ENCODE measurements at places on chromosomes 6 and 20.

- DNase-seq = no peak
Observed at GRCh38 chr6:105753207-105753606, 332.9 kb upstream of the PRDM1 start.

- no peak for DNase-seq
Observed at GRCh38 chr6:41175084-41175483, 12.2 kb upstream of the TREM2 start.

- peak; percentile 43 for DNase-seq
Observed at GRCh38 chr6:137094411-137095008, 49.7 kb upstream of the IL20RA start.

DNA sequence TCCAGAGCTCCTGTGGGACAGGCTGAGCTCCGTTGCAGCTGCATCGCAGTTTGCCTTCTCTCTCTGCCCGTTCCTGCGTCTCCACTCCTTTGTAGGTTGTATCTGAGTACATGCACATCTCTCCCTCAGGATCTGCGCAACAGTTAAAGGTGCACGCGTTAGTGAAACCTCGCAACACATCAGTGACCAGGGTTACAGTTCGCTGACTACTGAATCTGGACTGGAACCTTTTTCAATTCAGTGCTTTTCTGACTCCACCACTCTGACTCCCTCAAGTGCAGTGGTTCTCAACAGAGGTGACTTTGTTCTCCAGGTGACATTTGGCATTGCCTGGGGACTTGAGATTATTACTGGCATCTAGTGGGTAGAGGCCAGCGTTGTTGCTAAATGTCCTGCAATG, 44.0 kb downstream of the UST start:
- no peak for DNase-seq

DNA sequence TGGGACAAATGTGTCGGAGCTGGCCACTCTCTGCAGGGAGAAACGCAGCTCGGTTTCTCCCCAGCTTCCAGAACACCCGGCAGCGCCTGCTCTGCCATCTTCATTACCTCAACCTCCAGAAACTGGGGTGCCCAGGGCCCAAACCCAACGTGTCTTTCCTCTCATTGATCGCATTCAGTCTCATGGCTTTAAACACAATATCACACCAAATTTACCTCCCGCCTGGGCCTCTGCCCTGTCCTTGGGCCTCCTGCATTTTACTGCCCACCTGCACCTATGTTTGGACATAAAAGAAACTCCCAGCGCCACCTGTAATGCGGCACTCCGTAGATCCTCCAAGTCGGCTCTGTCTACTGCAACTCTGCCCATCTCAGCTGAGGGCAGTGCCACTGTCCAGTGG, 22.2 kb downstream of the SERPINB6 start:
- DNase-seq = no peak

DNA sequence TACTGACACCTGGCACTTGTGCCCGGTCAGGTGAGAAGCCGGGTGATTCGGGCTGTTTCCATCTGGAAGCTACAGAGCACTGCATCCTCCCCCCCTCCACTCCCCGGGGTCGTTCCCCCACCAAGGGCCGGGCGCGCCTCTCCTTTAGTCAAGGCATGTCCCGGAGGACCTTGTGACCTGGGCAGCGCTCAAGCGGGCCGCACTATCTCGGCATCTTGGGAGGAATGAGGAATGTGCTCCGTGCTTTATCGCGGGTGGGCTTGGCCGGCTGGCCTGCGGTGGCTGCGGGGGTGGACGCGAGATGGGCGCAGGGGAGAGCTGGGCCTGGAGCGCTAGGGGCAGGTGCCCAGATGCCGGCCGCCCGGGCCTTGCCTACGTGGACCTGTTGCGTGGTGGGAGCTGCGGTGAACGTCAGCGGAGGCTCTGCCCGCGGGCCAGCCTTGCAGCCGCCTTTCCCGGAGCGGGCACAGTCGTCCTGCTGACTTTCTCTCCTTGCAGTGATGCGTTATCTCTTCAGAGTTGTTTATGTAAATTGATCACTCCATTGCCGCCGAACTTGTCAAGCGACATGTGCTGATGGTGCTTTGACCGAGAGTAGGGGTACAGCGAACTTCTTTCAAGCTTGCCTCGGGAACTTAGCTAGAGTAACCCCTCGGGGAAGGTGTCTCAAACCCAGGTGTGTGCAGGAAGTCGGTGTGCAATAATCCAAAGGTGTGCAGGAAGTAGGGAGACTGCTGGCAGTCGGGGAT, 1.1 kb downstream of the LRRC1 start:
- peak; percentile 37 for DNase-seq

DNA sequence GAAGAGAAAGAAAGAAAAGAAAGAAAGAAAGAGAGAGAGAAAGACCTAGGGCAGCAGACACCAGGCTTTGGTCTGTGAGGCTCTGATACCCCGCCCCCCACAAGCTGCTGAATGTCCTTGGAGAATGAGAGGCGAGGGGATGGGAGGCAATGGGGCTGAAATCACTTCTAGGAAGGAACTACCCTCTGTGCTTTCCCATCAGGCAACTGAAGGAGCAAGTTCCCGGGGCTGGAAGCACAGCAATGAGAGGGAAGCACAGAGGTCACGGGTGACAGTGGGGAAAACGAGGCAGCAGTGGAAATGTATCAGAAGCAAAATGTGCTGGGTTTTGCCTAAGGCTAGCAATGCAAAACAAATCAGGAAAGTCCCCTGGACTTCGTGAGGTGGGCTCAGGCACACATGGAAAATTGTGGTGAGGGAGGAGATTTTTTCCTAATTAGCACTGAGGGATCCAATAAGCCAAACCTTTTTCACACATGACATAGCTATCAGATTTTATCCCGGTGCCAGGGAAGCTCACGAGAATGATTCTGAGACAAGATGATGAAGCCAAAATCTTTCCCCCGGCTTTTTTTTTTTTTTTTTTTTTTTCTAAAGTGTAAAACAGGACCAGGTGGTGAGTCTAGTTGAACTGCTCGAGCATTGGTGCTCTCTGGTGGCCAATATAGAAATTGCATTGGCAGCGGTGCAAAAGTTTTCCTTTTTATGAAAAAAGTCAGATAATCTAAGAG, 16.8 kb upstream of the ARFGEF2 start:
- peak; percentile 61 for DNase-seq

GRCh38 chr20:46270977-46271744, 37.1 kb downstream of the CDH22 start:
- DNase-seq = no peak

GRCh38 chr20:4342609-4343008, 327.3 kb upstream of the RNF24 start:
- DNase-seq = no peak

DNA sequence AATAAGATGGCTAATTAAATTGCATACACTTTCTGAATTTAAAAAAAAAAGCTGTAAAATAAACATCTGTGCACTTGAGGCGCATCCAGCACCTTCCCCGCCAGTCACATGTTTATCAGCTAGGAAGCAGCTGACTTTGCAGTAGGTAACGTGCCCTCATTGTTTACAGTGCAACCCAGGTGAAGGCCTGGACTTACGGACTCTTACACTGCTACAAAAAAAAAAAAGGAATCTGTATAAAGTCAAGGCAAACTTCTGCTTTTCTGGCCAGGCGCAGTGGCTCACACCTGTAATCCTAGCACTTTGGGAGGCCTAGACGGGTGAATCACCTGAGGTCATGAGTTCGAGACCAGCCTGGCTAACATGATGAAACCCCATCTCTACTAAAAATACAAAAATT, 327.8 kb downstream of the CDH4 start:
- no peak for DNase-seq

GRCh38 chr20:60565083-60565482, 606.9 kb downstream of the CDH26 start:
- DNase-seq = no peak

GRCh38 chr20:15076785-15077184, 739.4 kb upstream of the FLRT3 start:
- no peak for DNase-seq
